ENCODE measurements at places on chromosomes 6 and 20. TPM values are rescaled to one million over a fixed set of nuclear protein-coding genes. Genes with fewer than 3 reads are reported as not detected.

KCNQ2 gene
- 2.6 TPM for total RNA-seq

DNA sequence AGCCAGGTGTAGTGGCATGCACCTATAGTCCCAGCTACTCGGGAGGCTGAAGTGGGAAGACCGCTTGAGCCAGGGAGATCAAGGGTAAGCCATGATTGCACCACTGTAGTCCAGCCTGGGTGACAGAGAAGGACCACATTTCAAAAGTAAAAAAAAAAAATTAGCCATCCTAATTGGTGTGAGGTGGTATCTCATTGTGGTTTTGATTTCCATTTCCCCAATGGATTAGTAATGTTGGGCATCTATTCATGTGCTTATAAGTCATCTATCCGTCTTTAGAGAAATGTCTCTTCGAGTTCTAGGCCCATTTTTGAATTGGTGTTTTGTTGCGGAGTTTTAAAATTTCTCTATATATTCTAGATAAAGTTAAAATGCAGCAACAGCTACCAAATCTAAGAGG lies 21.7 kb downstream of the ABHD12 start:
- no peak for DNase-seq

DNA sequence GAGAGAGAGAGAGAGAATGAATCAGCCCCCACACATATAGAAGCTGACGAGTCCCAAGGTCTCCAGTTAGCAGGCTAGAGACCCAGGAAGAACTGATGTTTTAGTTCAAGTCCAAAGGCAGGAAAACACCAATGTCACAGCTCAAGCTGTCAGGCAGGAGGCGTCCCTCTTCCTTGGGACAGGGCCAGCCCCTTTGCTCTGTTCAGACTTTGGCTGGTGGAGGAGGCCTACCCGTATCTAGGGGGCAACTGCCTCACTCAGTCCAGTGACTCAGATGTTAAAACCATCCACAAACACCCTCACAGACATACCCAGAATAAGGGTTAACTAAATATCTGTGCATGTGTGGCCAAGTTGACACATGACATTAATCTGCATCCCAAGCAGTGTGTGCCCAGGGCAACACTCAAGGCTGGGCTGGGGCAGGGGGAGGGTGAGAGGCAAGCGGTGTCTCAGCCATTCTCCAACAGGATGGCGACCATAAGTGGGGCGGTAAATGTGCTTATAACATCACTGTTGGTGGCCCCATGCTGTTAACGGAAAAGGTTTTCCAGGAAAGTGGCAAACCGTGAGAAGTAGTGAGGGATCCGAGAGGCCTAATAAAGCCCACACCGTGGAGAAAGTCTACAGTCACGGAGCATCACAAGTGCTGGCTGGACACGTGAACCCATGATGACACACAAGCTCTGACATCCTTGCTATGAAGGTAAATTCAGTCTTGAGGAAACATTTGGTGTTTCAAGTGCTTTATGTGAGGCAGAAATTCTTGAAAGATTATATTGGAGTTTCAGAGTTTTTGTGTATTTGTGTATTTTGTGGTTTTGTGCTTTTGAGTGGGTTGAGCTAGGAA lies 28.1 kb downstream of the RAMACL start:
- no peak for DNase-seq

- DNase-seq: no peak
Measured at GRCh38 chr6:124825564-124825963, 136.7 kb upstream of the RNF217 start.

DNA sequence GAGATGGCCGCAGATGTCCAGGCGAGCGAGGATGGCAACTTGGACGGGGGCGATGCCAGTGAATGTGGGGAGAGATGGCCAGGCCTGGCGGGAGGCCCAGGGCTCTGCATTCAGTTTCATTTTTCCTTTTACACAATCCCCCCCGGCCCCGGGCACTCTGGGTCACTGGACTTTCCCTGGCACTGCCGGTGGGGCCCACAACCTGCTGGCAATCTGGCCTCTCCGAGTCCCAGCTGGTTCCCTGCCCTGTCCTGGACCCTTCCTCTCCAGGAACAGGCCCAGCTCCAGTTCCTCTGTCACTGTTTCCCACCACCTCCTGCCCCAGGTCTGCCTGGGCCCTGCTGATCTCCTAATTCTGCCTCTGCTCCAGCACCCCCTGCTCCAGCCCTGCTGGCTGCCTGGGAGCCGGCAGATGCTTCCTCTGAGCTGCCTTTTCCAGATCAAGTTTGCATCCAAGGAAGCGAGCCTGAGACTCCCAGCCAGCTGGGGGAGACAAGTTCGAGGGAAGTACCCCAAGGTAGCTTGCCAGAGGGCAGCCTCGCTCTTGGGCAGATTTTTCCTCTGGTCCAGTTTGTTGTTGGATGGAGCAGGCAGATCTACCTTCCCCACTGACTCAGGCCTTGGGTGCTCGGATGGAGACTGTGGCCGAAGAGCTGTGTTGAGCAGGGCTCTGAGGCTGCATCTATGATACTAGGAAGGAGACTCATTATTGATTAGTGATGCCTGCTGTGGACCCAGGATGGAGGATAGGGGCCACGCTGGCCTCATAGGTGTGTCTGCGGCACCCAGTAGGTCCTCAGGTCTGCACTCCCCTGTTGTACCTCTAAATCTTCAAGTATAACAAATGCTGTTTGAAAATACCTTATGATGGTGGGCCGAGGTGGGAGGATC lies 83.2 kb downstream of the CEBPB start:
- no peak for DNase-seq

Data from tongue (tissue), 3 donors.